ENCODE measurements at places on chromosomes 12 and 14. TPM values are rescaled to one million over a fixed set of nuclear protein-coding genes. Genes with fewer than 3 reads are reported as not detected.
A peak's percentile ranks its signal among the peaks of the same experiment; 100 is the strongest.

DNA sequence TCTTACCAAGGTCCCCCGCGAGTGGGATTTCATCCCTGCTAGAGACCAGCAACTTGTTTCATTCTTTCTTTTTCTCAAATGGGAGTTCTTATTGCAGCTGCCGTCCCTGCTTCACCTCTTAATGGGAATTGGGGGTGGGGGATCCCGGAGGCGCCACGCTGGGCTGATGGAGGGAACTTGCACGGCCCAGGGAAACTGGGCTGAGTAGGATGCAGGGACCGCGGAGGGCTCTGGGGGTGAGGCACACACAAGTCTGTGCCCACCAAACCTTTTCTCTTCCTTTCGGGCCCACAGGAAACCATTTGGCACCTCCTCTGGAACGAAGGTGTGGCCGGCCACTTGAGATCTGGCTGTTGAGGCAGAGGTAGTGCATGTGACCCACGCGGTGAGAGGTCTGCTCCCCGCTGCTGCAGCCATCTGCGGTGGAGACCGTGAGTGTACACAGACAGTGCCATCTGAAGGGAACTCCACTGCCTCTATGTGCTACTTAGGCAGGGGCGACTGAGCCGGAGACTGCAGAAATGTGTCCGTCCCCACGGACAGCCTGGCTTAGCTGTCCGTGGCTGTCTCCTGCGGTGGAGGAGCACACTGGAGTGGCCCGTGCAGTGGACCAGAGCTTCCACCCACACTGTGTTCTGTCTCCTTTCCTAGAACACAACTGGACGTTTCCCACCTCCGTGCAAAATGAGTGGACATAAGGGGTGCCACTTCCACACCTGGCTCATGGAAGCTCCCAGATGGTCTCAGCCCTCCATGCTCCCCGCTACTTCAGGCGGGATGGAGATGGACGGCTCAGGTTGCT is 42.1 kb upstream of the TESC start:
- no peak for DNase-seq

GRCh38 chr14:28774764-28775735 is 8.5 kb downstream of the FOXG1 start:
- DNase-seq: no peak

- DNase-seq: no peak
Observed at GRCh38 chr12:6772331-6772695, at the start of gene LAG3. LAG3 (plus strand) TSS chr12:6772520; CDS start chr12:6772853, 333 bp downstream.

DNA sequence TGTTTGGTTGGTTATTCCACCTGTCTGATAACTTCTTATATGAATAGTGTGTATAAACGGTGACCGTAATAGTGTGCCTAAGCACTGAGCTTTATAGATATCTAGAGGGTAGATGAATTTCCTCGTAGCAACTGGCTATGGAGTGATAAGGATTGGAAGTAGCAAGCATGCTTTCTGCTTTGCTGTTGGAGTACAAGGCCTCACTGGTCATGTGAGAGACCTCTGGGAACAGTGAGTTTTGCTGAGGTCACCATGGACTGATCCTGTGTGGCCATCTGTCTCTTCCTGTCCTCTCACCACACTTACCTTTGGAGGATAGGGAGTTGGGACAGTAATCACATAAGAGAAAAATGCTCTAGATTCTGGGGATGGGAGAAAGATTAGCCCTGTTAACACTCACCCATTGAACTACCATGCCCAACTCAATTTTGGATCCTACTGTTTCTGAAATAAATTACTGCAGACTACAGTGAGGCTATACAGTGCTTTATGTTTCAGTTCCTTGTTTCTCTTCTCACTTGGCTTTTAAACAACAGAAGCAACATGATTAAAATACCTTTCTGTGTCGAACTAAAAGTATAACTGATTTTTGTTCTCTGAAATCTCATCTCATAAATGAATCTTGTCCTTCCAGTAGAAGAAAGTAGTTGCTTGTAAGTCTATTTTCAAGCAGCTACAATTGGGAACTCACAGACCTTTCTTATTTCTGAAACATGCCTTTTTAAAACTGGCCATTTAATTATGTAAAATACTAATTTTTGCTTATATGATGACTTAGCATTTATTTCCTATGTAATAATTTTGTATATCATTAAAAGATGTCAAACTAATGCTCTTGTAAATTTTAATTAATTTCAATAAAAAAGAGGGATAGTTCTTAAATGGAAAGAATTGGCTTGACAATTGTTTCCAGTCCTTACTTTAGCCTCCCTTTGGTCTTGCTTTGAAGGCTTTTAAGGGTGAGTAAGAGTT is 8.3 kb downstream of the TMX1 start:
- no peak for DNase-seq

DNA sequence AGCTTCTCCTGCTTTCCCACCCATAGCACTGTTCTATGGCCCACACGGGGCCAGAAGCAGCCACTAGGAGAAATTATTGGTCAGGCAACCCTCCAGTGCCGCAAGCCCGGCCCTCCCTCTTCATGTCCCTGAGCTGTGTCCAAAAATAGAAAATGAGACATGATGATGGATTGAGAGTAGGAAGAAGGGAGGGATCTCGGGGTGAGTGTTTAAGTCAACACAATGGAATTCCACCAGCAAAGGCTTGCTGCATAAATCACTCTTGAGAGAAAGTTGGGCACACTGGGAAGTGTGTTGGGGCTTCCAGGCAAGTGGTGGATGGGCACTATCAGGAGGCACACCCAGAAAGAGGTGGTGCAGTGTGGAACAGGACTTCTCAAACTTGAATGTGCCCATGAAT is 94.2 kb downstream of the LLPH start:
- DNase-seq: peak; percentile 93

- DNase-seq: peak; percentile 20
Observed at GRCh38 chr14:56087671-56088471, 30.3 kb upstream of the PELI2 start.

GRCh38 chr14:70801836-70802235 is 7.5 kb downstream of the MAP3K9 start:
- no peak for DNase-seq

GRCh38 chr12:25101092-25101445 is 93.9 kb downstream of the DNAI7 start:
- no peak for DNase-seq

- no peak for DNase-seq
Observed at GRCh38 chr14:104334424-104335161, 196.2 kb downstream of the KIF26A start.

DNA sequence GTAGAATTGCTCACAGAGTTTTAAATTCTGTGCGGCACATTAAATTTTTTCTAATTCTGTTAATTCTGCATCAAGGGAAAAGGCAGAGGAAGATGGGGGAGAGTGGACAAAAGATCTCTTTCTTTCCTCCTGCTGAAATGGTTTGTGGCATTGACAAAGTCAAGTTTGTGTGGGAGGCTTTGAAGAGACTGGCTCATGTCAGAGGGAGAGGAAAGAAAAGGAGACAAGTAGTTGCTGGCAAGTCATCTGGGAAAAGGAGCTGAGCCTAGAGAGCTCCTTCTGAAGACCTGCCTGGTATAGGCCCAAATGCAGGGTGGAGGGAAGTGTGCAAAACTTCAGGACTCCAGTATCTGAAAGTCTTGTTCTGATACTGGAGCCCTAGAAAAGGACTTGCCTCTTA is 36.3 kb downstream of the TTLL5 start:
- DNase-seq: no peak

- DNase-seq: peak; percentile 97
Observed at GRCh38 chr12:124916374-124917134, 2.1 kb upstream of the UBC start.

- DNase-seq: no peak
Observed at GRCh38 chr12:73529231-73529630, 1008.4 kb upstream of the ATXN7L3B start.

- no peak for DNase-seq
Observed at GRCh38 chr12:103933237-103933636, 3.0 kb downstream of the HSP90B1 start.

DNA sequence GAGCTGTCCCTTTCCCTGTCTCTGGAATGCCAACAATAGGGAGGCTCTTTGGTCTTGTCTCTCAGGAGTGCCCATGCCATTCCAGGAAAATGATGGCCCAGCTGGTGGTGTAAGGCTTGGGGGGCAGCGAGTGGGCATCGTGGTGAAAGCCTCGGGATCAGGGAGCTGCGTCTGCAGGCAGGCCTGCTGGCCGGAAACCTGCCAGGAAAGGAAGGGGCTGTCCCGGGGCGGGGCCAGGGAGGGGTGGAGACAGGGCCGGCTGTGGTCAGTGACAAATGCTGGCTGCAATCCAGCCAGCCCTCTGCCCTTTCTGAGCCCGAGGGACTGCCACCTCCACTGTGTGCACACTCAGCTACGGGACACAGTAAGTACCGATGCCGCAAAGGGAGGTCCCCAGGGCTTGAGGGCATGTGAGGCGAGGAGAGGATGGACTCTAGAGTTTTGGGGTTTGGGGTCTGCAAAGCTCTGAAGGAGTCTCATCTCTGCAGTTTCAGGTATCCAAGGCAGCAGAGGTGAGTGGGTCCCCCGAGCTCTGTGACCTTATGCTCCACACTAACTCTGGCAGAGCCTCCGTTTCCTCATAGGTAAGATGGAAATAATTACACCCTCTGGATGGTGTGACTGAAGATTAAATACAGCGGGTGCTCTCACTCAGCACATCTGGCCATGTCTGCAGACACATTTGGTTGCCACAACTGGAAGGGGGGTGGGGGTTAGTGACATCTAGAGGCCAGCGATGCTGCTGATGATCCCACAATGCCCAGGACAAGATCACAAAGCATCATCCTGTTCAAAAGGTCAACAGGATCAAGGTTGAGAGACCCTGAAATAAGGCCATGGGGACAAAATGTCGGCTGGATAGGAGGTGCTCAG is at the start of gene SERPINA5:
Gene SERPINA5, plus strand, starts transcription at position 300 of the 873 bp plus-strand sequence. CDS start 5,937 bp downstream, outside the sequence.
- DNase-seq: peak; percentile 65

DNA sequence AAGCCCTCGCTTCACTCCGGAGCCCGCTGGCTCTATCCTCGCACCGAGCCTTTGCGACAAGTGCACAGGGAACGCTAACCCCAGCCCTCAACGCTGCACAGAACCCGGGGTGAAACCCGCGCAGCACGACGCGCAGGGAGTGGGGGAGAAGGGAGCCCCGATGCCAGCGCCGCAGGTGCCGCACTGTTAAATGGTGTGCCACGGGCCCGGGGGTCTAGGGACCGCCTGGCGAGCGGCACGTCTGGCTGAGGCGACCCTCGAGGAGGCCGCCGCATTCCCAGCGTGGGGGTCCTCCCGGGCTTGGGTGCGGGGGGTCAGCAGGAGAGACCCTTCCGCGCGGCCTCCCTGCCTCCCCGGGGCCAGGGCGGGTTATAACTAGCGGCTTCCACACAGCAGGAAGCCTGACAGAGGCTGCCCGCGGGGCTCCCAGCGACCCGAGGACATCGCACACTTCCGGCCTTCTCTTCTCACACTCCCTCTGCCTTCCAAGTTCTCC is 23.8 kb upstream of the LRTM2 start:
- no peak for DNase-seq

DNA sequence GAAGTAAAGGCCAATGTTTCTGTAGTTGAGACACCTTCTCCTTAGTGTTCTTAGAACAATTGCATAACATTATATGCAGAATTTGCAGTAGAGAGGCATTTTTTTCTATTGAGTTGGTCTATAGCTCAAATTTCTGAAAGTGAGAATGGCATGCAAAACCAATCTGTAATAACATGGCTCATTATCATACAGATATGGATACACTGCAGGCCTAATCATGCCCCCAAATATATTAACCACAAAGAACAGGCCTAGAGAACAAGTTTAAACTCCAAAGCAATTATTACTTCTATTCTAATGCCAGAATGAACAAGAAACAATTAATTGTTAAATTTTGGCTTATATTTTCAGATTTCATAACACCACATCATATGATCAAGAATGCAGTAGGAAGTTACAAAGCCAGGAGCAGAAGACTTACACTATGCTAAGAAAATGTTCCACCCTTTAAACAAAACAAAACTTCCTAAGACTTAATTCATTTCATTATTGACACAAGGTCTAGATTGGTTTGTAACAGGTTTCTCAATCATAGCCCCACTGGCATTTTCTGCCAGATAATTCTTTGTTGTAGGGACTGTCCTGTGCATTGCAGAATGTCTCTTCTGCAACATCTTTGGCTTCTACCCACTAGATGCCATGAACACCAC is 26.9 kb downstream of the TMTC1 start:
- no peak for DNase-seq

DNA sequence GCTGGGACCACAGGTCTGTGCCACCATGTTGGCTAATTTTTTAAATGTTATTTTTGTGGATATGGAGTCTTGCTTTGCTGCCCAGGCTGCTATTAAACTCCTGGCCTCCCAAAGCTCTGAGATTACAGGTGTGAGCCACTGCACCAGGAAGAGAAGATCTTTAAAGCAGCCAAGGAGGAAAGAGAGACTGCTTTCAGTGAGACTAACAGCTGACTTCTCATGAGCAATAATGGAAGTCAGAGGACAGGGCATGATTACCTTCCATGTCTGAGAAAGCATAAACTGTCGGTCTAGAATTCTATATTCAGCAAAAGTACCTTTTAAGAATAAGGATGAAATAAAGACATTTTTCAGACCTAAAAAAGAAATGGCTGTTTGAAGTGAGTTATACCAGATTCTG is 57.3 kb upstream of the CHGA start:
- DNase-seq: no peak

- no peak for DNase-seq
Observed at GRCh38 chr12:68622250-68622649, 11.6 kb downstream of the RAP1B start.

- peak; percentile 58 for DNase-seq
Observed at GRCh38 chr12:110563702-110564470, 19.2 kb downstream of the PPTC7 start.

DNA sequence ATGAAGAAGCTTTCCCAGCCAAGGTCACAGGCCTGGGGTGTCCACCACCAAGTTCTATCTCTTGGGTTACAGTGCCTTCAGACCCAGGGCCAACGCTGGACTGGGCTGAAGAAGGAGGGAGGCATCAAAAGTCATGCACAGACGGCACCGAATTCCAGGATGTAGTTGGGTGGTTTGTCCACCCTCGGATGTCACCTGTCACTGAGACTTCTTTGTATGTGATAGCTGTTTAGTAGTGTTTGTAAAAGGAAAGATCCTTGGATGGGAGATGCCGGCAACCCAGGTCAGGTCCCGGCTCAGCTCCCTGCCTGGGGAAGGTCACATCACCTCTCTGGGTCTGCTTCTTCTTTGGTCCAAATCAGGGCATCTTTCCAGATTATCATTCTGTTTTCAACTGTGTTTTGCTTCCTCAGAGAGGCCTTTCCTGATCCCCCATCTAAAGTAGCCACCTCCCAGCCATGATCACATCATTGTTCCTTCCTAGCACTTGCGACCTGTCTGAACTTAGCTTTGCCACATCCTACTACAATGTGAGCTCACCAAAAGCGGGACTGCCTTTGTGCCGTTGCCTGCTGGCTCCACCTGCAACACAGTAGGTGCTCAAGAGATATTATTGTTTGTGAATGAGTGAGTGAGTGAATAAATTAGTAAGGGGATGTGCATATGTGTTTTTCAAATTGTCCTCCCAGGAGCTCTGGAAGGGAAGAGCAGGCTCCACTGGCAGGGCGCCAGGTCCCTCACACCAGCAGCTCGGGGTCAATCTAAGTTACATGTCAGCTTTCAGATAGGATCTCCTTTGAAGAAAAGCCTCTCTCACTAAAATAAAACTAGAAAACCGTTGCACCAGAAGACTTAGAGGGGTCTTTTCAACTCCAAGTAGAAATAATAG is 2.1 kb downstream of the TSPAN11 start:
- no peak for DNase-seq

- peak; percentile 77 for DNase-seq
Observed at GRCh38 chr12:76329159-76329558, 19.1 kb downstream of the BBS10 start.

SLC6A13 gene
- total RNA-seq: 1.0 TPM

PTPN6 gene
- 14.8 TPM for total RNA-seq

TMPRSS12 gene
- total RNA-seq: not detected

ACOT6 gene
- total RNA-seq: not detected

SLC17A8 gene
- 0.30 TPM for total RNA-seq

CPNE6 gene
- total RNA-seq: not detected

TMEM132D gene
- total RNA-seq: 0.05 TPM

C12orf60 gene
- total RNA-seq: 2.3 TPM

FSCB gene
- total RNA-seq: not detected

RBP5 gene
- not detected for total RNA-seq

KERA gene
- total RNA-seq: not detected
